ENCODE measurements at places on chromosomes 7 and 10.

- DNase-seq = no peak
Observed at GRCh38 chr7:143497008-143497795, 19.5 kb downstream of the TAS2R41 start.

- no peak for DNase-seq
Observed at GRCh38 chr7:72538147-72538546, 126.0 kb upstream of the CALN1 start.

- DNase-seq = no peak
Observed at GRCh38 chr7:157963526-157963925, 624.1 kb downstream of the PTPRN2 start.

GRCh38 chr7:149459540-149460452, 1.1 kb downstream of the ZNF777 start:
- DNase-seq = no peak

- peak; percentile 30 for DNase-seq
Observed at GRCh38 chr7:12067156-12067831, 143.8 kb upstream of the TMEM106B start.

DNA sequence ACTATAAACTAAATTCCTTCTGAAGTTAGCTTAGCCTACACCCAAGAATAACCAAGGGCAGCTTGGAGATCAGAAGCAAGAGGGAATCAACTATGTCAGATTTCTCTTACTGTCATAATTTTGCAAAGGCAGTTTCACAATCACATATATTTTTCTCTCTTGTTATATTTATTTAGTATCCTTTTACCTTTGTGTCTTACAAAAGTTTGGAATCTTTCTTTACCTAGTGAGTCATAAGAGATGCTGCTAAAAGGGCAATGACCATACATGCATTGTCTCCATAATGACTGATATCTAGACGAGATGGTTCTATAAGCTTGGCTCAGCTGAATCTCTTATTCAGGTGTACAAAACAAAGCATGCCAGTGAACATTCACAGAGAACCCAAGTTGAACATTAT, 61.1 kb downstream of the PPP1R17 start:
- no peak for DNase-seq

DNA sequence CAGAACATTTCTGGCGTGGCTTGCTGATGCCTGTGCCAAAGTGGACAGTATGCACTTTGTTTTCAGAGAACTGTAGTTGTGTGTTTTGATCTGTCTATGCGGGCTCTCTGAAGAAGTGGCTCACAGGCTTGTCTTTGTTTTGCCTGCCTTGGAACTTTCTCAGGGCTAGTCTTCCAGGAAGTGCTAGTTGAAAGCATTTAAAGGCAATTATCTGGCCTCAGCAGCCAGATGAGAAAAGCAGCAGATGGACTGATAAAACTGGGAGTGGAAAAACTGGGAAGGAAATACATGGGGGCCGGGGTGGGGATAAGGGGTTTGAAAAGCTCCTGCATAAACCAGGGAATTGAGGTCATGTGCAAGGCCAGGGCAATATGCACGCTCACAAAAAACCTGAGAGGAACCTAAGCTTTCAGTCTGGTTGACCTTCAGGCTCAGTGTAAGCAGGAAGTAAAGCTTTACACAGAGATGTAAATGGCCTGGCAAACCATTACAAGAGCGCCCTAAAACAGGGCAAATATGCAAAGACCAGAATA, 94.5 kb downstream of the ZNF33B start:
- DNase-seq = no peak

- DNase-seq = no peak
Observed at GRCh38 chr10:12846718-12847117, 154.8 kb downstream of the CCDC3 start.

- DNase-seq = no peak
Observed at GRCh38 chr10:131889755-131890154, 11.1 kb upstream of the PPP2R2D start.

DNA sequence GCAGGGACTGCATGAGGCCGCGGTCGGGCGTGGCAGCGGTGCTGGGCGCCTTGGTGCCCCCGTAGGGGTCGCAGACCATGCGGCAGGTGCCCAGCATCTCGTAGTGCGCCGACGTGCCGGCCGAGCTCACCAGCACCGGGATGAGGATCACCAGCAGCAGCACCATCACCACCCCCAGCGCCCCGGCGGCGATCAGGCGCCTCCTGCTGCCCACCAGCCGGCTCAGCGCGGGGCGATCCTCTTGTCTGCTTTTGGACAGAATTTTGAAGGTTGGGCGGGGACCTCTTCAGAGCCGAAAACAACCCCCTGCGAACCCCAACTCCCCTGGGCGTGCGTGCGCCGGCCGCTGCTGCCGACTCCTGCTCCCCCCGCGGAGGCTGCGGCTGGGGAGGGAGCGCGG, 779 bp downstream of the C1QL3 start:
- DNase-seq = no peak

DNA sequence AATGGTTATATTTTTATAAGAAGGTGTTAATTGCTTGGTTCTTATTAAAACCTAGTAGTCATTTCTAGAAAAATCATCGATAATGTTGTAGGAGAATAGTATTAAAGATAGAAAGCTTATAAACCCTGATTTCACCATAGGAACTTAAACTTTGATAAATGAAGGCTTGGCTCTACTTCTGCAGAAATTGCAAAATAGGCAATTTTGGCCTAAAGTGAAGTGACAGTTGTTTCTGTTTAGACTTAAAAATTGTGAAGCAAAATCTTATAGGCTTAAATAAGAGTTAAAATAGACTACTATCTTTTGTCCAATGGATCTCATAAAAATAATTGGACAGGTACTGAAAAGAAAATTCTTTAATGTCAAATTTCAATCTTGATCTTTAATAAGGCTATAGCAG, 321.6 kb upstream of the FZD8 start:
- DNase-seq = no peak

GRCh38 chr10:132303361-132304115, 4.2 kb downstream of the STK32C start:
- no peak for DNase-seq

DNA sequence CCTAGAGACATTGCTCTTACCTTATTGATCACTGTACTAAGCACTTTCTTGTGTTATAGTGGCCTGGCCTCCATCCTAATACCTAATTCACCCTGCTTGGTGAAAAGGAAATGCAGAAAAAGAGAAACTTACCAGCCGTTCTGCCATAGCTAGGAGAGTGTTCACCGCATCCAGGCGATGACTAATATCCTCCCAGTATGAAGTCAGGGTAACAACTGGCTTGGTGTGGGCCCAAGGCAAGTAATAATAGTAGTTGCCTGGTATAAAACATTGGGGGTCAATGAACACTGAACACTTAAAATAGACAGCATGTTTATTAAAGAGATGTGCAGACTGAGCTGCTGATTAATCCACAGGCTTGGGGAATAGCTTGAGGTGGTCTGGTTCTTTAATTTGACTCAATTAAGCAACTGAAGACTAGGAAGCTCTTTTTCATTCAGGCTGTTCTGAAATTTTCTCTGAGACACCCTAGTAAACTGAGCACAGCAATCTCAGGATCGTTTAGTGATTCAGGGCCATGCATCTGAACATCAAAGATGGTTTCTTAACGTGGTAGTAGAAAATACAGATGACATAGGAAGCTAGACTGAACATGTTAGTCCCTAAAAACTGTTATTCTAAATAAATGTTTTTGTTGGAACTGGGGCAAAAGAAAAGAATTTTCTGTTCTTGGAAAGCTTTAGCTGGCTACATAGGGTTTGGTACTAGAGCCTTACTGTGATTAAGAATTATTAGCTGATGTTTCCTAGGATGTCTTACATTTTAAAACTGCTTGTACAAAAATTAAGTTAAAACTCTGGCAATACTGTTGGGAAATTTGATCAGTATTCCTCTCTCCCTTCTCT, 102.2 kb downstream of the MYOF start:
- no peak for DNase-seq

- no peak for DNase-seq
Observed at GRCh38 chr10:27440478-27440877, 63.6 kb upstream of the RAB18 start.

DNA sequence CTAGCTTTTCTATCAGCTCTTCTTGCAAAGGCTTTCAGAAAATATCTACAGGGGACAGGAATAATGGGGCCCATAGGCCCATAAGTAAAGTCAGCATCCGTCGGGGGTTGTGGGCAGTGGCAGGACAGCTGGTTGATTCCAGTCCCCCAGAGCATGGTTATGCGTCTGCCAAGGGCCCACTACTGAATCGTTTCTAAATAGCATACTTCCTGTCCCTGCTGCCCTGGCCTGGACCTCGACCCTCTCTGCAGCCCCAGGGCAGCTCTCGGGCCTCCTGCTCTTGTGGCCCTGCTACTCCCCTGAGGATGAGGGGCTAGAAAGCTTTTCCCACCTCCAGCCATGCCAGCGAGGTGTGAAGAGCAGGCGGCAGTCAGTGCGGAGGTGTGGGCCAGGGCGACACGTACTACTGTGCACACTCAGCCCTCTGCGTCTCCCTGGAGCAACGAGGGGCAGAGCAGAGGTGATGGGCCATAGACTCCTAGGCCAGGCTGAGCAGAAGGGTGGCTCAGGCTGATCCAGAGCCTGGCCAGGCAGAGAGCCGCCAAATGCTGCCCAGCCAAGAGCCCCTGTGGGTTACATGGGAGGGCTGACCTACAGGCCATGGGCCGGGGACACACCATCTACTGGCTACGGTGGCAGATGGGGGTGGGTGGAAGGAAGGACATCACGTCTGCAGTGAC, 4.7 kb upstream of the OPN4 start:
- no peak for DNase-seq

DNA sequence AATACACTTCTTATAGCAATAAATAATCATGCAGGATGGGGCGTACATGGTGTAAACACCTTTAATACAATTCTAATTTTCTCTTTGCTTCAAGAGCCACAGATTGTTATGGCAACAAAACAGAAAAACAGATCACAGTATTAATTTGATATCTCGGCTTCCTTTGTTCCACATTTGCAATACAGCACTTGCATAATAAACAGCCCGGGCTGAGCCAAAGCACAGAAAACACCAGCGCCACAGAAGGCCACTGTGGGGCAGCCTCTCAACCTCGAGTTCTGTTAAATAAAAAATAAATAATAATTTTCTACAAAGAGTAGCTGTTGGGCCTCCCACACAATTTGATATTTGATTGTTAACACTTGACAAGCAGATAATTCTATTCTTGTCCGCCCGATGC, 255.9 kb downstream of the USP6NL start:
- DNase-seq = no peak

DNA sequence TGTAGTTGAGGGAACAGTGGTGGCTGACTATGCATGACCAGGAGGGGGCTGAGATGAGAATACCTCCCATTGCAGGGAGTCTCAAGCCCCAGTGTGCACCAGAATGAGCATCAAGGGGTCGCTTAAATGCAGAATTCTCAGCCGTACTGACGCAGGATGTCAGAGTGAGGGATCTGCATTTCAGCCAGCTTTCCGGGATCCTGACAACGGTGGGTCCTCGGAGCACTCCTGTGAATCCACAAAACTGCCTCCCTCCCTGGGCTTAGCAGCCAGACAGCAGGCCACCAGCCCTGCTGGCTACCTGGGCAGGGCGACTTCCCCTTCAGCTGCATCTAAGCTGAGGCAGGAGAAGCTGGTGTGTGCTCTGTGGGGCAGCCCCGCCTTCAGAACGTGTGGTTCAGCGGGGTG, 21.8 kb upstream of the LOXL4 start:
- no peak for DNase-seq

GRCh38 chr7:25158966-25159365, 33.9 kb upstream of the CYCS start:
- no peak for DNase-seq

GRCh38 chr7:128729494-128729893, 9.7 kb upstream of the CALU start:
- DNase-seq = no peak

GRCh38 chr7:21671859-21672258, 129.0 kb downstream of the DNAH11 start:
- DNase-seq = no peak

GRCh38 chr7:109821156-109821555, 1251.5 kb downstream of the DNAJB9 start:
- no peak for DNase-seq

DNA sequence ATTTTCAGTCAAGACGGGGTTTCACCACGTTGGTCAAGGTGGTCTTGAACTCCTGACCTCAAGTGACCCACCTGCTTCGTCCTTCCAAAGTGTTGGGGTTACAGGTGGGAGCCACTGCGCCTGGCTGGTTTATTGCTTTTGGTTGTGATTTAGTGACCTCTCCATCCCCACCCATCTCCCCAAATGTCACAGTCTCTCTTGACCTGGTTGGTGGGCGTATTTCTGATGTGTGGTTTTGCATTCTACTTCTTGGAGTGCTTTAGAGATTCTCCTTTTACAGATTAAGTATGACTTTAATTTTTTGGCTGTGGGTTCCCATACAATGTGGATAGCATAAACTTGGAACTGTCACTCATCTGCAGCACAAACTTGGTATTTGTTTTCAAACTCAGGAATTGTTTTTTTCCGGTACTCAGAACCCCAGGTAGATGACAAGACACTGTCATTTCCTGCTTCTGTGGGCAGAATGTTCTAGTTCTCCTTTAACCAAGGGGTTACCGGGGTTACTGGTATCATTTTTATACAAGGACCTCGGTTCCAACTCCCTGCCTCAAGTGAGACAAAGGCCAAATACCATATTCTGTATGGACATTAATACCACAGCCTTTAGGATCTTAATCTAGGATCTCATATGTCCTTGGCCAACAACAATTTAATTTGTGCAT, 50.5 kb downstream of the MRC1 start:
- DNase-seq = no peak

DNA sequence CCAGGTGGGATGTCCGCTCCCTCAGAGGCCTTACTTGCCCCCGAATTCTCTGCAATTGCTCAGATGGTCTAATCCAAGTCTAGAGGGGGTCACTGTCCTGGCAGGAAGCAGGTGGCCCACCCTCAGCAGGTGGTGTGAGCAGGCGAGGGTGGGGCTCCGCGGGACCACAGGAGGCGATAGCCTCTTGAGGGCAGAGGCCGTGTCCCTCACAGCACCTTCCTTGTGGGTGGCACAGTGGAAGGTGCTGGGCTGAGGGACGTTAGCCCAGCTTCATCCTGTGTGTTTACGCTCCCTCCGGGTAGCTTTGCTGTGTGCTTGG, 38.3 kb upstream of the INPP5A start:
- DNase-seq = no peak

DNA sequence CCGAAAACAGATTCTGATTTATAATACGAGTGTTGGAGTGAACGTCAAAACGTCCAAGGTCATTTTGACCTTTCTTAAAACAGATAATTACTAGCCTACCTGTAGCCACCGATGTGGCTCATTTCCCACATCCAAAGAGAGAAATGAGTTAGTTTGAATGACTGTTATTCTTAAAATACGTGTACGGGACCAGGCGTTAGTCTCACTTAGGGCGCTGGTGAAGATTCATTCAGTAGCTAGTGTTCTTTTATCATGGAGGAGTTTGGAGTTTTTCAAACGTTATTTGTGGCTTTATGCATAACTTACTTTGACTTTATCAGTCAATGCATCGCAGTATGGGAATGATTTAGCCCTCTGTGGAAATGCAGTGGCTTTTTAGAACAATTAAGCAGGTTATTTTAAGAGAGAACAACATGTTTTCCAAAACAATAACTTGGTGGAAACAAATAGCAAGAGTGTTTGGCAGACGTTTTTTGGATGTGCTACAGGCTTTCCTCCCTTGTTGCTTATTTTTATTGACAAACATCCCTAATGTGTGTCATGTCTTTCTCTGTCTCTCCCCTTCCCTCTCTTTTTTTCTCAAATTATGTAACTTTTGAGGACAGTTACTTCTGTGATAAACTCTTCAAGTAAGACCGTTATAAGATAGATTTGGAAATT, 1.6 kb downstream of the BICC1 start:
- DNase-seq = no peak

- no peak for DNase-seq
Observed at GRCh38 chr10:58791137-58791536, 278.5 kb downstream of the BICC1 start.

GRCh38 chr7:133837224-133837623, 289.9 kb upstream of the LRGUK start:
- DNase-seq = no peak
